Activated naive CD4-positive, alpha-beta T cell treated with anti-CD3 and anti-CD28 coated beads for 36 hours (primary cell): ENCODE measurements at places on chromosomes 7 and 10.

DNA sequence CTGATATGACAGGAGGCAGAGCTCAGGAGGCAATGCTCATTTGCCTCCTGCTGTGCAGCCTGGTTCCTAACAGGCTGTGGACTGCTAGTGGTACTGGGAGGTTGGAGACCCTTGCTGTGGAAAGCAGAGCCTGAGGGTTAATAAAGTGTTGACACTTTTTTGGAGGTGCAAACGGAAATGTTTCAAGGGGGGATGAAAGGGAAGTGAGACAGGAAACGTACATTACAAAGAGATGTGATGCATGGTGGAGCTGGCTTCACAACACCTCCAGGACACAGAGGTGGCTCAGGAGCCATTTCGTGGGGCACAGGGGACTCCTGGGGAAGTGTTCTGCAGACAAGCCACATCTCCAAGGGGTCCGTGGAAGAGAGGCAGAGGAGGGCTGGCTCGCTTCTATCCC is 137.6 kb upstream of the SVIL start:
- DNase-seq: no peak

DNA sequence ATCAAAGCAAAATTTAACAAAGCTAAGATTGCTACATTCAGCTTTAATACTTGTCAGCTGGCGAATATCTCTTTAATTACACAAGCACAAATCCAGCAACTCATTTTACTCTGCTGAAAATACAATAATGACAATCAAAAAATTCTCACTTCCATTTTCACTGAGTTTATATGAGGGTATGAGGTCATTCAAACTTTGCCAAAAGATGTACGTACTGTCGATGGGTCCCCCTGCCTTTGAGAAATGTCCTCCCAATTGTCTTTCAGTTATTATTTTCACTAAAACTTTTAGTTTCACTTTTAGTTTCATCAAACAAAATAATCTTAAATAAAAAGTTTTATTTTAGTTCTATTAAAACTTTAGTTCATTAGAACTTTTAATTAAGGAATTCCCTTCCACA is 159.5 kb upstream of the WDR11 start:
- no peak for DNase-seq

- no peak for DNase-seq
These were observed 28.8 kb upstream of the HECTD2 start for GRCh38 chr10:91381257-91381891.

GRCh38 chr10:12907656-12908055 is 93.9 kb downstream of the CCDC3 start:
- DNase-seq: no peak

DNA sequence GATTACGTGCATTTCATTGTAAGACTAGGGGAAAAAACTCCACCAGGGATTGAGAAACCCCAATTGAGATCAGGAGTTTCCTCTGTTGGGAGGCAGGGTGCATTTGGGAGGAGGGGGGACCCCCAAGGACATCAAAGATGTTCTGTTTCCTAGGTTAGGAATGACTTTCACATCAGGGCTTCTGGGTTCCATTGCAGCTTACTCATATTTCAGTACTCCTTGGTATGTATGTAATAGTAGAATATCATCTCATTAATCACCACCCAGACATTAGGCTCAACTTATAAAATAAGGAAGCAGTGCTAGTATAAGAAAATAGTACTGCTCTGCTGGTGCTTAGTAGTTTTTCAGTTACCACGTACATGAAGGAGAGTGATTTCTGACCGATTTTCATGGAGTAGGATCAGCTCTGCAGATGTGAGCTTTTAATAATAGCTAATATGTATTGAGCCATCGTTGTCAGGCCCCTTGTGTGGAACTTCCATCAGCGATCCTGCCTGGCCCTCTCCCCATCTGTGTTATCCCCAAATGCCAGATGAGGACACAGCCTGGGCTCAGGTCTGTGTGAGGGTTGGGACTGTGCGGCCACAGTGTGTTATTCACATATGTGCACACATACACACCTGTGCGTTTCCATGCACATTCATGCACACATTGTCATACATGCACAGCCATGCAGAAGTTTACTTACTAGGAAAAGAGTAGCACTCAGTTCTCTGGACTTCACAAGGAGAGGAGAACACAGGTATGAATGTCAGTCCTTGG is 23.5 kb downstream of the UPP1 start:
- no peak for DNase-seq

- DNase-seq: no peak
These were observed 105.4 kb upstream of the LAMB4 start for GRCh38 chr7:108235451-108236061.

- peak; percentile 21 for DNase-seq
These were observed 52.6 kb upstream of the CAPZA2 start for GRCh38 chr7:116809636-116810266.

- DNase-seq: peak; percentile 50
These were observed 121.2 kb upstream of the AFAP1L2 start for GRCh38 chr10:114525368-114525949.

DNA sequence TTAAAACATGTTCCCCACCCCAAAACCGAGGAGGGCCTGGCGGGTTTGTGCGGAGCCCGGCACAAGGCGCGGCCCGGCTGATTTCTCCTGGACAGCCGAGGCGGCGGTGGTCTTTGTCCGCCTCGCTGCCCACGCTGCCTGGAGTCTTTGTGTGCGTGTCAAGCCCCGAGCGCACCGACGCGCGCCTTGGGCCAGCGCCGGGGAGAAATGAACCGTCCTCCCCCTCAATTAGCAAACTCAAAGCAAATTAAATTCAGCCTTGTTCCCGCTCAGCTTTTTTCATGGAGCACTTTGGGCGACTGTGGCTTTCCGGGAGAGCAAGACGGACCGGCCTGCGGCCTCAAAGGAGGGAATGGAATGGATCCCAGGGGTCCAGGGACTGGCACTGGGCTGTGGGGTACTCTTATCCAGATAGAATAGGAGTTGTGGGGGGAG is 4.1 kb downstream of the EMX2 start:
- DNase-seq: no peak

GRCh38 chr7:155996718-155997280 is 184.5 kb upstream of the SHH start:
- DNase-seq: no peak

GRCh38 chr7:39530971-39531370 is 35.2 kb upstream of the YAE1 start:
- DNase-seq: no peak

DNA sequence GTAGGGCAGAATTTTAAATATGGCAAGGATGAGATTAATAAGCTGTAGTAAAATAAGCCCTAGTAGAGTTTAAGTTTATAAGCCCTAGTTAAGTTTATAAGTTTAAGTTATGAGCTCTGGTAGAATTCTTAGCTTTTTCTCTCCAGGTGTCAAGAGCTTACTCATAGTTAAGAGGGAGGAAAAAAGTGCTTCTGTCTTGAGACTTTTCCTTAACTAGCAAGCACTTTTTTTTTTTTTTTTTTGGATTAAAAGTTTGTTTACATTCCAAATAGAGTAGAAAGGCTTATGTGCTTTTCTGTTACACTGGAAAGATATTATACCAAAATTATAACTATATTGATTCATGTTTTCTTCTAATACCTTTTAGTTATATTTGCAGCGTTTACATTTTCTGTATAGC is 25.5 kb upstream of the MPP7 start:
- no peak for DNase-seq

GRCh38 chr7:136234040-136234439 is 256.9 kb upstream of the MTPN start:
- DNase-seq: no peak

- peak; percentile 81 for DNase-seq
These were observed 50.6 kb upstream of the ITGB1 start for GRCh38 chr10:33008499-33009243.

DNA sequence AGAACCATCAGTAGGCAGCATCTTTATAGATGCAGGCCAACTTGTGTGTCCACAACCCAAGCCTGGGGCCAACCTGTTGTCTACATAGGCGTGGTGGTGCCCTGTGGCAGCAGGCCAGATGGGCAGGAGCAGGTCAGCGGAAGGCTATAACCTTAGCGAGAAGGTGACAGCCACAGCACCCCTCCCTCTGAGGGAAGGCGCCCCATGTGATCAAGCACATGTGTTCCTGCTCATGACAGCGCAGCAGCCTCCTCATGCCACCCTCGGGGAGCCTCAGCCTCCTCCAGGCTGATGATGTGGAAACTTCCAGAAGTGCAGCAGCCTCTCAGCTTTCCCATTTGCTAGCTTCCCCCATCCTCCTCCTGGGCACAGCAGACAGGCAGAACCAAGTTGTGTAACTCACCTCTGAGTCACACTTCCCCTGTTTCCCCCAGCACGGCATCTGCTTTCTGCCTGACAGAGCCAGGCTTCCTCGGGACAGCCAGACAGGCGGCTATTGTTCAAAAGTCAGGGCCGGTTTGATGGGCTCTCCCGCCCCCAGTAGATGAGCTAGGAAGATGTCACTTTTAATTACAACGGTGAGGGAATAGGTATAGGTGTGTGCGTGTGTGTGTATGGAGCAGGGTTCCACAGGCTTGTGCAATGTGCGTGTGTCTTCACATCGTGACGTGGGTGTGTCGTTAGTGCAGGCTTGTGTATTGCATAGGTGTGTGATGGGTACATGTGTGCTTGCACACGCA is 312.0 kb upstream of the ZMIZ1 start:
- peak; percentile 65 for DNase-seq

DNA sequence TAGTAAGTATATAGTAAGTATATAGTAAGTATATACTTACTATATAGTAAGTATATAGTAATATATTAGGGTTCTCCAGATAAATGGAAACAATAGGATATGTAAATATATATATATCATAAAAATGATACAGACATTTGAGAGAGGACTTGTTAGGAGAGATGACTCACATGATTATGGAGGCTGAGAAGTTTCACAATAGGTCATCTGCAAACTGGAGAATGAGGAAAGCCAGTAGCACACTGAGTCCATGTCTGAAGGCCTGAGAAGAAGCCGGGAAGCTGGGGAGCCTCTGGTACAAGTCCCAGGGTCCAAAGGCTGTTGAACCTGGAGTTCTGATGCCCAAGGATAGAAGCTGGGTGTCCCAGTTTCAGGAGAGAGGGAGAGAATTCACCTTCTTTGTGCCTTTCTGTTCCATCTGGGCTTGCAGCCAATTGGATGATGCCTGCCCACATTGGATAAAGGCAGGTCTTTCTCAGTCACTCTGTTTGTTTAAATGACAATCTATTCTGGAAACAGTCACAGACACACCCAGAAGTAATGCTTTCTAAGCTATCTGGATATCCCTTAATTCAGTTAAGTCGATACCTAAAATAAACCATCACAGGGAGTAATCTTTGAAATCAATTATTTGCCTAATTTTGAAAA is 205.5 kb upstream of the CDC14C start:
- no peak for DNase-seq

GRCh38 chr10:6407034-6407721 is 172.9 kb downstream of the PRKCQ start:
- DNase-seq: no peak

DNA sequence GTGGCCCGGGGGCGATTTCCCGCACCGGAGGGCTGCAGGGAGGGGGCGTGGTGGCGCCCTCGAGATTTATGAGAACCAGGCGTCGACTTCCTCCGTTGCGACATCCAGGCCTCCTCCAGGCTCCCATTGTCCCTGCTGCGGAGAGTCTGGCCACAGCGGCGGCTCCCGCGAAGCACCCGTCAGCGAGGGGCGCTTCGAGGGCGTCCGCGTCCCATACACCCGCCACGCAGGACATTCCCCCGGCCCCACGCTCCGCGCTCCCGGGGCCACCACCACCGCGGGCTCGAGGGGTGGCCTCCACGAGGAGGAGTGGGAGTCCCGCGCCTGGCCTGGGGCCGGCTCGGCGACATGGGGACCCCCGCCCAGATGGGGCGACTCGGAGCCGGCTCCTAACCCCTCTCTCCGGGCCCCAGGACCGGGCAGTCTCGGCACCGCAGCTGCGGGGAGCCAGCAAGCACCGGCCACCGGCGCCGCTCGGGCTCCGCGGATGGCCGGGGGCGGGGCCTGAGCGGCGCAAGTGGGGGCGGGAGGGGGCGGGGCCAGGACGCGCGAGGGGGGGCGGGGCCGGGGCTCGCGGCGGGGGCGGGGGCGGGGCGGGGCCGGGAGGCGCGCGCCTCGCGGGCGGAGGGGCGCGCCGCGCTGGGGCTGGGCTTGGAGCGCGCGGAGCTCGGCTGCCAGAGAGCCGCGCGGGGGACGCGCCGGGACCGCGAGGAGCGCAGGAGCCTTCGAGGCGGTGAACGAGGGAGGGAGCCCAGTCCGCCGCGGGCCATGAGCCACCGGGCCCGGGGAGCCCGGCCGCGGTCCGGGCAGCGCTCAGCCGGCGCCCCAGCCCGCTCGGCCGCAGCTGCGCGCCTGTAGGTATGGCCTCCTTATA is at the start of gene SH2B2:
TSS of gene SH2B2 (plus strand) at position 632 of the 874 bp plus-strand sequence. CDS start 13,683 bp downstream, outside the sequence.
- DNase-seq: peak; percentile 56

GRCh38 chr10:117736655-117737054 is 194.1 kb downstream of the EMX2 start:
- no peak for DNase-seq

GRCh38 chr10:131396121-131397050 is 84.9 kb upstream of the TCERG1L start:
- DNase-seq: no peak

GRCh38 chr10:106043863-106044262 is 1120.6 kb downstream of the SORCS1 start:
- DNase-seq: no peak

DNA sequence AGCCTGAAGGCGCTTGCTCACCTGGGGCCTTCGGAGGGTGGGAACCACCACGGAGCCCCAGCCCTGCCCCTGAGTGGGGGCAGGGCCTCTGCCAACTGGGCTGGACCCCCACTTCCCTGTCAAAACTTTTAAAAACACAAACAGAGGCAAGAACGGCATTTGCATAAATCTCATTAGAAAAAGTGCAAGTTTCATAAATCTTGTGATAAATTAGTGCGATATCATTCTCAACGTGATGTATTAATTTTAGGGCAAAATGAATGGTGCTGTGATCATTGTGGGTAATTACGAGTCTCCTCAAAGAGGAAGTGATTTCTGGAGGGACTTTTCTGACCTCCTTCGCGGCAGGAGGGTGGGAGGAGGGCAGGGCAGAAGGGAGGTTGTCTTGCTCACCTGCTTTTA is 98.3 kb downstream of the CDH23 start:
- no peak for DNase-seq

GRCh38 chr7:131948434-131949053 is 392.1 kb upstream of the PODXL start:
- DNase-seq: no peak

- DNase-seq: no peak
These were observed 22.6 kb downstream of the AQP1 start for GRCh38 chr7:30934225-30934624.

DNA sequence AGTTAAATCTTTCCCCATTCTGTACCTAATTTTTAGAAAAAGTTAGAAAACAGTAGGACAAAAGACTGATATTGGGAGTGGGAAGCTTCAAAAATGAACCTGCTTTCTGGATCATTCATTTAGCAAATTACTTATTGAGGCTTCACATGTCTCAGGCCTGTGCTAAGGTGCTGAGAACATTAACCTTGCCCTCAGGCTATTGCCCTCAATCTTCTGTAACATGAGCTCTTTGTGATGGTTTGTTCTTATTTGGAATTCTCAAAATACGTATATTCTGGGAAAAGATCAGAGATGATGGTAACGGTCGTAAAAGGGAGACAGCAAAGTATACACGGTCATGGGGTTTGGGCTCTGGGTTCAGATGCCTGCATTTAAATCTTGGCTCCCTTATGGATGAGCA is 39.5 kb upstream of the PRKG1 start:
- no peak for DNase-seq
